ENCODE measurements at places on chromosomes 6 and 20. TPM values are rescaled to one million over a fixed set of nuclear protein-coding genes. Genes with fewer than 3 reads are reported as not detected.

DNA sequence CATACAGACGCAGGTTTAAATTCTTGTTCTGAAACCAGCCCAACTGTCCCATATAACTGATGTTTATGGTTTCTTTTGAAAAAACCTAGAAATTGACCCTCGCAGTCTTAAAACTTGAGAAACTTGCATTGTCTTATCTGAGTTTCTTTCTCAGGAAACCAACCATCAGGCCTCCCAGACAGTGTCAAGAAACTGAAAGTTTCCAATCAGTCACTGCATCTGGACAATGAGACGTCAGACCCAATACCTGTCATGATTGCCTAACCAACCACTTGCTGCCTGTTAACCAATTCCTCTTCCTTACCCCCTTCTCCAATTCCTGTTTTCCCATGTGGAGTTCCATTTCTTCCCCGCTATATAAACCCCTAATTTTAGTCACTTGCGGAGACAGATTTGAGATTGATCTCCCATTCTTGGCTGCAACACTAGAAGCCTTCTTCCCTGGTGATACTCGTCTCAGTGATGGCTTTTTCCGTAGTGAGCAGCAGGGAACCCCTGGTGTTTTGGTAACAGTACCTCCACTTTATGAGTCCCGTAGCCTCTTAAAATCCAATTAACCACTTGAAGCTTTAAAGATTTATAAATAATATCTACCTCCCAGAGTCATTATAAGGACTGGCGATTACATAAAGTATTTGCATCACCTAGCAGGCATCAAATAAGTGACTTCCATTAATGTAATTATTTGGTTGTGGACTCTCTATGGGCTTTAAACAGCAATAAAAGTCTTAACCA, 49.3 kb downstream of the GPR63 start:
- no peak for DNase-seq

- no peak for DNase-seq
Observed at GRCh38 chr20:10309326-10309725, 90.7 kb downstream of the SNAP25 start.

- no peak for DNase-seq
Observed at GRCh38 chr20:18907353-18907752, 93.8 kb downstream of the SCP2D1 start.

The RIPOR3 gene
- total RNA-seq, result not detected

The STX11 gene
- total RNA-seq, result 30.0 TPM

GRCh38 chr6:135254471-135254870, 73.4 kb downstream of the MYB start:
- no peak for DNase-seq

- no peak for DNase-seq
Observed at GRCh38 chr6:160960839-160961238, 30.7 kb upstream of the MAP3K4 start.

The MLN gene
- total RNA-seq, result not detected

DNA sequence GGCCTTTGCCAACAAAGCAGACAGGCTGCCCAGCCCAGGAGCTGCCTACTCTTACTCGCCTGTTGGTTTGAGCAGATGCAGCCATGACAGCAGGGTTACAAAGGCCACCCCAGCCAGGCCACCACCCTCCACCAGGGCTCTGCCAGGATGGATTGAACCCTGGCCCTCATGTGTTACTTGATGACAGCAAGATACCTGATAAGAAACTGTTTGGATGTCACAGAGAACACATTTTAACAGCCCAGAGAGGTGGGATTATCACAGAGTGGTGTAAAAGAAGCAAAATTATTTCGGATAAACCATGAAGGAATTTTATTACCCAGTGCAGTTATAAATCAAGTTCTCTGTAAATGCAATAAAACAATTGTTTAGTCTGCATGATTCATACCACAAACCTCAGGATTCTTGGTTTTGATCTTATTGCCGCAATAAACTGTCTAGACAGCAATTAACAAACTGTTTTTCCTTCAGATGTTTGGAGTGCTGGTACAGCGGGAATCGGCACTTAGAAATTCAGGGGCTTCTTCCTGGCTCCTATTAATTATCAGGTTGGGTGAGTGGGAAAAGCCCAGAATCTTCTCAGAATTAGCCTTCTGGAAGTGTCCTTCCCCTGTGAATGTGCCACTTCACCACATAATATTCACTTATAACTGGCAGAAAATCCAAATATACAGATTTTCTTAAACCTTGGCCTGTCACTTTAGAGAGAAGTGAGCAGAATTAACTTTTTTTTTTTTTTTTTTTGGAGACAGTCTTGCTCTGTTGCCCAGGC, 58.0 kb upstream of the SALL4 start:
- no peak for DNase-seq

- DNase-seq, result no peak
Observed at GRCh38 chr6:159438106-159438505, 254.9 kb downstream of the SOD2 start.

DNA sequence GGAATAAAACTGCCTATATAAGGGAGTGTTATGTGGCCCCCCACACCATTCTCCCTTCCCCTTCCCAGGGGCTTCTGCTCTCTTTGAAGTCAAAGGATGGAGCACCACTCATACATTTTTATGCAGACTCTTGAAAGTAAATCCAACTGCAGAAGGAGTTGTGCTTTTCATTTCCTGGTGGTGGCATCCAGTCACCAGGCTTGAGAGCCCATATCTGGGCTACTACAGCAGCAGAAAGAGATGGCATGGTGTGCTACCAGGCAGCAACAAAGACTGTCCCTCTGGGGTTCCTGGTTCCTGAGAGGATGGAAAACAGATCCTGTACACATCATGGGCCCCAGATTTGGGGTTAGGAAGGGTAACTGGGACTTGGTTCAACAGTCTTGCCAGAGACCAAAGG, 226.4 kb downstream of the CLIC5 start:
- no peak for DNase-seq

The OR2J3 gene
- total RNA-seq, result not detected

- no peak for DNase-seq
Observed at GRCh38 chr20:40942006-40942405, 86.6 kb upstream of the TOP1 start.

The SIRPD gene
- total RNA-seq, result not detected

DNA sequence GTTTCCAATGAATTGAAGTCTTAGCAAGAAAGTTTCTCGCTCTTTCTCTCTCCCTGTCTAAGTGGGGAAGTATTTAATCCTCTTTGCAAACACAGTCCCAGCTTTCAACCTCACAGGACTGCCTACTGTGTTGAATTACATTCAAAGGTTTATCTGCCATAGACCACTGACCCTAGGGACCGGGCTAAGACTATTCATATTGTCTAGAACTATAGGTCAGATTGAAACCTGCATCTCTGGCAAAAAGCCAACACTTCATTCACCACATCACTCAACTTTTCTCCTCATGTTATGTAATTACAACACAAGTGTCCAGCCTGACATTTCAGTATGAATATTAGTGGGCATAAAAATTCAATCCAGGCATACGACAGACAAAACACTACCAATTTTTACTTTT, 314.7 kb upstream of the RSPO3 start:
- DNase-seq, result no peak

The FAM209B gene
- total RNA-seq, result 0.46 TPM

- no peak for DNase-seq
Observed at GRCh38 chr6:23890543-23891227, 235.3 kb upstream of the NRSN1 start.

GRCh38 chr6:149563203-149563927, 2.8 kb upstream of the GINM1 start:
- DNase-seq, result no peak

- DNase-seq, result no peak
Observed at GRCh38 chr6:156617376-156617775, 159.8 kb upstream of the ARID1B start.

The VSX1 gene
- total RNA-seq, result not detected

DNA sequence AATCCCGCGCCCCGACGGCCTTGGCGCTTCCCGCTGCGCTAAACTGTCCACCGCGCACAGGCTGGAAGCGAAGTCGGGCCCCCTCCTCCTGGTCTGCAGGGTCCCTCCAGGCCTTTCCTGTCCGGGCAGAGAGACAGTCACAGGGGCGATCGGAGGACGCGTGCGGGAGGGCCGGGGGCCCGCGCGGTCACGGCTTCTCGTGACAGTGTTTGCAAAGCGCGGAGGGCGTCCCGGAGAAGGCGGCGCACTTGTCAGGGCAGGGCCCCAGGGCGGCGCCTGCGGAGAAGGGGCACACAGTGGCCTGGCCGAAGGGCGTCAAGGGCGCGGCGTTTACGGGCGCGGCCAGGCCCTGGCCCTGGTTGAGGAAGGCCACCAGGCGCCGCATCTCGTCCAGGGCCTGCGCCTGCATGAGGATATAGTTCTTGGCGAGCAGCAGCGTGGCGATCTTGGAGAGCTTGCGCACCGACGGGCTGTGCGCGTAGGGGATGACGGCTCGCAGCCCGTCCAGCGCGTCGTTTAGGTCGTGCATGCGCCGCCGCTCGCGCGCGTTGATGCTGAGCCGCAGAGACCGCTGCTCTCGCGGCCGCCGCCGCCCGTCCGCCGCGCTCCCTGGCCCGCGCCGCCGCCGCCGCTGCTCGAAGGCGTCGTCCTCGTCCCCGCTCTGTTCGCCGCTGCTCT, 763 bp downstream of the BHLHE23 start:
- no peak for DNase-seq

DNA sequence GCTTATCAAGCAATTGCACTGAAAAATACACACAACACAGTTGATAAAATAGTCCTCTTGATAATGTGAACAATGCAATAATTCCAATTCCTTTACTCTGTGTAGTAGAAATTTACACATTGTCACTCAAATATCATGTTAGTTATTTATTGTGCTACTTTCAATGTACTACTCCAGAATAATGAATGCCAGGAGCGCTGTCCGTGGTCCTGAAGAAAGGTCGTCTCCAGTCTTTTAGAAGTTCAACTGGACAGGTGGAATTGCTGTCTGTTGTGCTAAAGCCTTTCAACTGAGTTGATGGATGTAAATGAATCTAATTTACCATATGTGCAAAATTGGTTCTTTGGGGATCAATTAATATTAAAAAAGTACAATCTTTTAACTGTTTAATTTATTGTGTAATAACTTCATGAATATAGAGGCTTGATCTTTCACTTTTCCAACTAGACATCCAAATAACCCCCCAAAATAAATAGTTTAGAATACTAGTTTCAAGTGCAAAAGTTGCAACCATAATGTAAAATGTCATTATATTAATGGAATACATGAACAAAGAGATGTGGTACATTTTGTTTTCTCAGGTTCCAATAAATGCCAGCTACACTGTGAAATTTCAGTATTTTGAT, 3.2 kb downstream of the GRIK2 start:
- DNase-seq, result no peak

- DNase-seq, result peak; percentile 50
Observed at GRCh38 chr20:24100370-24101011, 111.9 kb upstream of the GGTLC1 start.

GRCh38 chr20:50014570-50015562, 32.1 kb downstream of the SNAI1 start:
- no peak for DNase-seq

The GJA10 gene
- total RNA-seq, result not detected

DNA sequence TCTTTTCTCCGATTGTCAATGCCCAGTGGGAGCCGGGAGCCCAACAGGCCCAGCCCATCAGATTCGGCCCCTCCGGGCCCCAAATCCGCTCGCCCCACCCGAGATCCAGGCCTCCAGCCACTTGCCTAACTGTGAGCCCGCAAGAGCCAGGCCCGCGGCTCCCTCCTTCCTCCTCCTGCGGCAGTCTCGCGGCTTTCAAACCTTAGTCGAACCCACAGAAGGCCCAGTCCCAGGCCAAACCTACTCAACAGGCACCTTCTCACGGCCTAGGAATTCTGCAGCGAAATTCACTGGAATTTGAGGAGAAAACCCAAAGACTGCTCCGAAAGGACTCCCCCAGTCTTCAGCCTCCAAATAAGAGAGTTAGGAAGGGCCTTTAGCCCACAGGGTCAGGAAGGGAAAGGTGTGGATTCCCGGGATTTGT, 2.8 kb upstream of the TFAP2A start:
- DNase-seq, result no peak

GRCh38 chr6:72551470-72551869, 70.4 kb upstream of the KCNQ5 start:
- DNase-seq, result no peak

DNA sequence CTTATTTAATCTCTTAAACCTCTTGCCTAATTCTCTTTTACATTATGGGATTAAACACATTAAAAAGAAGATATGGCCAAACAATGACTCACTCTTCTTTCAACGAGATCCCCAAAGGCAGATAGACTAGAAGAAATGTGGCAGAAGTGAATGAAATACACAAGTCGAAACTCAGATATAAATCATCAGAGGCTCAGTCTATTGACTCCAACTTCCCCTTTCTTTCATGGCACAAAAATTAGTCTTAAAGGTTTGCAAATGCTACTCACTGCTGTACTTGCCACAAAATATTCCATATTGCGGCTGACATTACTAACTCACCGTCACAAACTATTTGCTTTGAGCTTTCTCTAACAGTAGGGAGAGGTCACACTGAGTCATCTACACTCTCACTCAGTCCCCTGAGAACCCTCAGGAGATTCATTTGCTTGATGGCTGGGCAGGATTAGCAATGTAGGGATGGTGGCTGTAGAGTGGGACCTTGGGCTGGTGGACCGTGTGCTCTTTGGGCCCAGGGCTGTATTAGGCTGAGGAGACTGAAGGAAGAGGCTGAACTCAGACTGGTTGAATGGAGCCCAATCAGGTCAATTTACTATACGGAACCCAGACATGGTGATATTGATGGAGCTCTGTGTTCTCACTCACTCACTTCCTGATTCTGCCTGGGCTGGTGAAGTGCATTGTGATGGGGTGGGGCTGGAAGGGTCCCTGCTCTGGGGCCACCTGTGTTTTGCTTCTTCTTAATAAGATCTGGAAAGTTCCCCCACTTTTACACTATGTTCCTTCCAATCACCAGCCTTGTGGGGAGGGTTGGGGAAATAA, 42.8 kb upstream of the UBR2 start:
- DNase-seq, result no peak

DNA sequence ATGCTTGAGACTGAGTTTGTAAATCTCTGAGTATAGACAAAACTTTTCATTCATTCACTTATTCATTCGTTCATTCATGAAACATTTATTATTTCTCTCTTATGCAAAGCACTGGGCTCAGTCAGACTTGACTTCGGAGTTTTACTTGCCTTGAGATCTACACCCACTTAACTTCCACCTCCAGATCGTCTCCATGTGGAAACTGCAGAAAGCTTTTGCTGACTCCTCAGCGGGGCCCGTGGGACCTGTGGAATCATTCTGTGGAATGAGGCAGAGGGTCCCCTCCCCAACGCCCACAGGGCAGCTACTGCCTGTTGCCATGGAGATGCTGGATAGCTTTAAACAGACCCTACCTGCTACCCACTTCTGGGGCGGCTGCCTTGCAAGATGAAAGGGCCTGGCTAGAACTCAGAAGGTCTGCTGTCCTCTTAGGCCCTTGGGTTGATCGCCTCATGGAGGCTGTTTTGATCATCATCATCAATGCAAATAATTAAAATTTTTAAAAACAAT, 66.4 kb upstream of the KCNG1 start:
- DNase-seq, result no peak
